ENCODE measurements at places on chromosomes 2 and 18. TPM values are rescaled to one million over a fixed set of nuclear protein-coding genes. Genes with fewer than 3 reads are reported as not detected.

The SATB2 gene
- 4.7 TPM for total RNA-seq

The RFX8 gene
- not detected for total RNA-seq

The PREPL gene
- total RNA-seq: 42.6 TPM

The PEX13 gene
- 34.0 TPM for total RNA-seq

The MTA3 gene
- 102 TPM for total RNA-seq

The MCFD2 gene
- 78.3 TPM for total RNA-seq

The VPS54 gene
- 29.7 TPM for total RNA-seq

DNA sequence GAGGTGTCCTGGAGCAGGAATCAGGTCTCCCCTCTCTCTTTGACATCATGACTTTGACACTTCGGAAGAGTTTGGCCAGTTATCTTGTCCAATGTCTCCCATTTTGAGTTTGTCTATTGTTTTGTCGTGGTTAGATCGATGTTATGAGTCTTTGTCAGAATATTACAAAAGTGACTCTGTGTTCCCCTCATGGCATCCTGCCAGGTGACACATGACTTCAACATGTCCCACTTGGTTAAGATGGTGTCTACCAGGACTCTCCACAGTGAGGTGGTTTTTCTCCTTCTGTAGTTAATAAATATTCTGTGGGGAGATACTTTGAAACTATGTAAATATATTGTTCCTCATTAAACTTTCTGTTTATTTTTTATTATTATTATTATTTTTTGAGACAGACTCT lies 76.6 kb upstream of the BZW1 start:
- DNase-seq: no peak

GRCh38 chr2:144686518-144687215 lies 166.7 kb upstream of the ZEB2 start:
- no peak for DNase-seq

DNA sequence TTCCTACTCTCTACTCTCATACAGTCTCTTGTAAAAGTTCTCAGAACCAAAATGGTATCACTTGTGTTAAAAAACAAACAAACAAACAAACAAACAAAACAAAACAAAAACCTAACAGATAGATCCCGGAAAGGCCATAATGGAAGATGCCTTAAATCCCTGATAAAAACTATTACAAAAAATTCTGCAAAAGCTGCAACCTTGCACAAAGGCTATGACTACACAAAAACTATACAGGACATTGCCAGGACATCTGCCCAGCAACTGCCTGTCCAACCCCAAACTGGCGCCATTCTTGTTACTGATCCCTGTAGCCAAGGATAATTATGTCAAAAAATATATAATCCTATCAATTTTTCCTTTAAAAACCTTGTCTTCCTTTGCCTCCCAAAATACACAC lies 36.3 kb upstream of the LONRF2 start:
- no peak for DNase-seq

DNA sequence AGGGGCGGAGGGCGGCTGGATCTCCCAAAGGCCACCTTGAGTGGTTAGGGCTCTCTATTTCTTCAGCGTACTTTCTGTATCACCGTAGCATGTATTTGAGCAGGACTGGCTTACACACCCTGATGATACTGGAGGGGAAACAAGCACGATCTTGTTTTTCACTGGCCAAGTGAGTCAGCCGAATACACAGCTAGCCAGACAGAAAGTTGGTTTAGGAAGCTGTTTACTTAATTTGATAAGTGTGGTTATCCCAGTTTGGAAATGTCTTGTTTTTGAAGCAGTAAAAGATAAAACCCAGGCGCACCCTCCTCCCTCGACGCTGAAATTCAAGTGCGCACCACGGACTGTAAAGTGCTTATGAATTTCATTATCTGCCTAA lies 582 bp downstream of the RIOK3 start:
- DNase-seq: no peak

- no peak for DNase-seq
Observed at GRCh38 chr2:157447031-157447430, 3.1 kb upstream of the CYTIP start.

DNA sequence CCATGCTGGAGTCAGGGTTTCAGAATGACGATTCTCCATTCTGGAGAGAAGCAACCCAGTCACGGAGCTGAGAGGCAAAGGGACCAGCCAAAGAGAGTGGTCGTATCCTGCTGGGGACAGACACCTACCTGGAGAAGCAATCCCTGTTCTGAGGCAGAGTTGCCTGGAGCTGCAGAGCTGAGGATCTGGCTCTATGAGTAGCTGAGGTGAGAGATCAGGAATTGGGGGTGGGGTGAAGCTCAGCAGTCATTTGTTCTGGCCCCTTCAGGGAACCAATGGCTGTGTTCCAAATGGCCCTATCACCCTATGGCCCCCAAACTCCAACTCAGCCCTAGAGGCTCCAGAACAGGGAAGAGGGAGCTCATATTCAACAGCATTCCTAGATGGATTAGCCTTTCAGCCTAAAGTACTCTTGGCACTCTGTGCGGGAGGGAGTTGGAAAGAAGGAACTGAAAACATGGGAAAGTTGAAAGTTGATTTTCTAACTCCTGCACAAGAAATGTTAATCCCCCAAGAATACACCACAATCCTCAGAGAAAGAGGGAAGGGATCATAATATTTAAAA lies 3.3 kb upstream of the ATRAID start:
- no peak for DNase-seq

GRCh38 chr18:44602380-44602779 lies 78.3 kb upstream of the SETBP1 start:
- no peak for DNase-seq

DNA sequence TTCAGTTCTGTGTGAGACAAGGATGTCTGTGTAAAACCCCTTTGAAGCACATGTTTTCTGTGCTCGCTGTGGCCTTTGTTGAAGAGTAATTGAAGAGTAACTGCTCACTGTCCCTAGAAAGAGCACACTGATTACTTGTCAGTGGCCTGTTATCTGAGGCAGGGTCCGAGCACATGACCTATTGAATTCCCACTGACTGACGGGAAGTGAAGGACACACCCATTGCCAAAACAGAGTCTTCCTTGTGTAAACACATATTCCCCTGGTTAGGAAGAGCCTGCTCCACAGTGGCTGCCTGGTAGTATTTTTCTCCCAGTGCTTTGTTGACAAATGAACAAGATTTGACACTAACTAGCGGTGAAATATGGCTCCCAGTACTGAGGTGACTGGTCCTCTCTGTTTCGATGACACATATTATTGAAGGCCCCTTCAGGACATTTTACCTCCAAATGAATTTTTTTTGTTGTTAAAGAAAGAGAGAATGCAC lies 148.5 kb upstream of the GYPC start:
- no peak for DNase-seq

DNA sequence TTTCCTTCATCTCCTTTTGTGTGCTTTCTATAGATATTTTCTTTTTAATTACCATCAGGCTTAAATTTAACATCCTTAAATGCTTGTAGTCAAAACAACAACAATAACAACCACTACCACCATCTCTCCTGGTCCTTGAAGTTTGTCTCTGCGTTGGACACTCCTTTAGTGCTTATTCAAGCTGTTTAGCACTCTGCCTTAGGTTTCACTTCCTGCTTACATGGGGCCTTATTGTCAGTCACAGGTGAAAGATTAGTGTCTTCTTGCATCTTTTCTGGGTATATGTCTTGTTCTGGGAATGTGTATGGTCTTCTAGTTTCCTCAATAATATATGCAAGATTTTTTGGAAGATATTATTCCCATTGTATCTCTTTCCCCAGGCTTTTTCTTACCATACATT lies 240.1 kb upstream of the NXPH2 start:
- DNase-seq: no peak

DNA sequence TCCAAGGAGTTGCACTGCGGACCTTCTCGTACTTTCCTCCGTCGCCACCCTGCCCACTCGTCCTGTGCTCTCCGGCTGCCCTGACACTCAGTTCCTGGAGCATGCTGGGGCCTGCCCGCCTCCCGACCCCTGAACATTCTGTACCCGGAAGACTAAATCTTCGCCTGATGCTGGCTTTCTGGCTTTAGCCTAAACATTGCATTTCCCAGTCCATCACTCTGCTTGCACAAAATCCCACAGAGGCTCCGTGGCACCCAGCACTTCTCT lies 550 bp upstream of the SFXN5 start:
- DNase-seq: no peak

DNA sequence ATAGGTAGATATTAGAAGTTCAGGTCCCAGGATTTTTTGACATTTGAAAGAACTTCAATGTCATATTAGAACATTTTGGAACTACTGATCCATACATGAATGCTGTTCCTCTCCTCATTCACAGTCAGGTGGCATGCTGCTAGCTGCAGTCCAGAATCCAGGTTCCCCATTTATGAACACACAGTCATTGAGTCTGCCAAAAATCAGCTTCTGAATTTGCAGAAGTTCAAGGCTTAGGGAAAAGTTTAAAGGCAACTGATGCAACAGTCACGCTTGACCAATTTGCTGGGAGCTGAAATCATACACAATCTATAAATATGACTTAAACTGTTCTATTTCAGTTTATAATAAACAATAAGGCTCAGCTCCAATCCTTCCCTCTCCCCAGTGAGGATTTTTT lies 17.3 kb upstream of the TTR start:
- no peak for DNase-seq

- no peak for DNase-seq
Observed at GRCh38 chr2:120880381-120880780, 144.7 kb downstream of the GLI2 start.

DNA sequence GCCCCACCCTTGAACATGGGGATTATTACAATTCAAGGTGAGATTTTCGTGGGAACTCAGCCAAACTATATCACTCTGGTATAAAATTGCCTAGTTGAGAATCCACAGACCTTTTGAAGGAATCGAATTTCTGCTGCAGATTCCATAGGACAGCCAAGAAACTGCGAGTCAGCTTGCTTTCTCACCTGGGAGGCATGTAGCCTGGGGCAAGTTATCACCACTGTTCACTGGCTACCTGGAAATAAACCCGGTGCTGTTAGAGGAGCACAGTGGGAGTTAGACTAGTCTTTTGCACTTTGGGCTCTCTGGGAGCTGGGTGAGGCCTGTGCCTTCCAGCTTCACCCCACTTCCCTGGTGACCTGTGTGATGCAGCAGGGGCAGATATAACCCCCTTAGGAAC lies 1043.5 kb downstream of the TDRD15 start:
- DNase-seq: no peak

GRCh38 chr2:203590496-203590895 lies 55.4 kb upstream of the RAPH1 start:
- DNase-seq: no peak

GRCh38 chr2:17864676-17865075 lies 13.8 kb upstream of the KCNS3 start:
- no peak for DNase-seq

GRCh38 chr18:74453016-74453566 lies 4.0 kb downstream of the DIPK1C start:
- no peak for DNase-seq

DNA sequence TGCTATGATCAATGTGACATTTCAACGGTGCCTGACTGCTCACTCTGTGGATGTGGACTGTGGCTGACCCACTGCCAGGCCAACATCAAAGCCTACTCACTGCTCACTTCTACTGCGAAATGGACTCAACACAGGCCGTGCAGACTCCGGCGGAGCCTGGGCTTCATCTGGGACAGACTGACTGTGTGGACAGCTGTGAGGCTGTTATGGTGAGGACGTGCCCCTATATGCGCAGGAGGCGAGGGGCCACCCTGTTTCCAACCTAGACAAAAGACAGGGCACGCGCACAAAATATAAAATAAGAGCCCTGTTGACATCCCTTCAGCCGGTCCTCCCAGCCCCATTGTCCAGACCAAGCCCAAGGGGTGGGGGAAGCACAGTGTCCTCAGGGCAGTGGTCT lies 514.4 kb upstream of the RAB6C start:
- DNase-seq: no peak

GRCh38 chr18:25153426-25153825 lies 198.5 kb downstream of the ZNF521 start:
- no peak for DNase-seq

DNA sequence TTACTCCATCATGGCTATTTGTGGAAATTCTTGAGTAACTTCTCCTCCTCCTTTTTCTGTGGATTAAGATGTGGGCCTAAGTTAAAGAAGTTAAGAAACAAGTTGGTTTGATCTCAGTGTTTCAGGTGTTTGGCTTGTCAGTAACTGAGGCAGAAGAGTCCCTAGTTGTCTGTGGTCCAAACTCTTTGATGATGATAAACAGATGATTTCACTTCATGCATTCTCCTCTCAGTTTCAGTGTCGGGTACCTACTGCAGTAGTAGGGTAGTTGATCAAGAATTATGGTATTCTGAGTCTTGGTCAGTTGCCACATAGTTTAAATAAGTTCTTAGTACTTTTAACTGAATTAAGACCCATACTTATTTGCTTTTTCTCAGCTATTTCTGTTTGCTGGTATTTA lies 85.6 kb downstream of the NCOA1 start:
- DNase-seq: no peak

DNA sequence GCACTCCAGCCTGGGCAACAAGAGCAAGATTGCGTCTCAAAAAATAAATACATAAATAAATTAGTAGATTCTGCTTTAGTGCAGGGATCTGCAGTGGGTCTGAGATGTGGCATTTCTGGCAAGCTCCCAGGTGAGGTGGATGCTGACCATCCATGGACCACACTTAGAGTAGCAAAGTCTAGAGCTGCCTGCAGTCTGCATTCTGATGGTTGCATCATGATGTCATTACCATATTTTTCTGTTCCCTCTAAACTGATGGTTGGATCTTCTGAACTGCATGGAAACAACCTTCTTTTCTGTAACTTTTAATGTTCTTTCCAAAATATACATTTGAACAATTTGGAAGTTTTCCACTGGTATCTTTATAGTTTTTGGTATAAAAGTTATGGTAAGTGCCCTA lies 42.9 kb downstream of the MYL12B start:
- DNase-seq: no peak

DNA sequence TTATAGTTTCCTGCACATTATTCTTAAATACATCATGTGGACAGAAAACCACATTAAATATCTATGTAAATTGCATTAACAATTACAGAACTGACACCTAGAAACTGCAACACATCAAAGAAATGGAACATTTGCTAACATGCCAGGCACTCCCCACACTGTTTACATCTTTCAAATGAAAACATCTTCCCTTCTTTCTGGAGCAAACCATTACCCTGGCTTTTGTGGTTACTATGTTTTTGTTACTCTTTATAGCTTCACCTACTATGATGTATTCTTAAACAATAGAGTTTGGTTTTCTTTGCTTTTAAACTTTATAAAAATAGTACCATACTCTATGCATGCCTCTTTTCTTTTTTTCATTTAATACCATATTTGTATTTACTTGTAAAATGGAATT lies 1894.5 kb upstream of the CELF4 start:
- DNase-seq: no peak

- DNase-seq: no peak
Observed at GRCh38 chr2:221264318-221264717, 307.8 kb downstream of the EPHA4 start.

- no peak for DNase-seq
Observed at GRCh38 chr2:235162837-235163197, 211.0 kb downstream of the SH3BP4 start.

DNA sequence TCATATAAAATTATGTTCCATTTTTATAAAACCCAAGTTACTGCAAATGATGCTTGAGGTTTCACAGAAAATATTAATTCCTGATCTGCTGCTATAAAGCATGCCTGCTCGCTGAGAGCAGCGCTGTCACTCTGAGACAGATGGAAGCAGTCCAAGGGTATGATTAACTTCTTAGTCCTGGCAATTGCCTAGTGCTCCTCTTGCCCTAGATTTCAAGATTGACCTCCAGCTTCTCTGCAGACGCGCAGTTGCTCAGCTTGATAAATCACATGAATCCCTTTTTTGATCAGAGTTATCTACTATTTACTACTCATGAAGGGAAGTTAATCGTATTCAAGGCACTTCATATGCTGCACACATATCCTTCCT lies 154.6 kb upstream of the REV1 start:
- DNase-seq: no peak

GRCh38 chr2:206324869-206325268 lies 50.4 kb downstream of the ZDBF2 start:
- DNase-seq: no peak
